Mesendoderm (in vitro differentiated cells): ENCODE measurements at places on chromosomes 13 and 19.

- H3K4me3 ChIP-seq: no peak overlapping the region
- H3K4me1 ChIP-seq: no peaks in the 10 kb centered on the region
- no peak overlapping the region for H3K27ac ChIP-seq
- H3K27me3 ChIP-seq: no peaks in the 10 kb centered on the region
- peak; percentile 74 for DNase-seq
These were observed 12.5 kb upstream of the ACTN4 start for GRCh38 chr19:38634757-38635482.

- no peak overlapping the region for H3K4me3 ChIP-seq
- peaks cover 4% of the 10 kb centered on the region for H3K4me1 ChIP-seq
- H3K27ac ChIP-seq: no peak overlapping the region
- H3K27me3 ChIP-seq: no peaks in the 10 kb centered on the region
- H3K36me3 ChIP-seq: peaks cover 2% of the 10 kb centered on the region
- peak; percentile 90 for DNase-seq
These were observed 3.9 kb downstream of the TMEM147 start for GRCh38 chr19:35549174-35549788.

DNA sequence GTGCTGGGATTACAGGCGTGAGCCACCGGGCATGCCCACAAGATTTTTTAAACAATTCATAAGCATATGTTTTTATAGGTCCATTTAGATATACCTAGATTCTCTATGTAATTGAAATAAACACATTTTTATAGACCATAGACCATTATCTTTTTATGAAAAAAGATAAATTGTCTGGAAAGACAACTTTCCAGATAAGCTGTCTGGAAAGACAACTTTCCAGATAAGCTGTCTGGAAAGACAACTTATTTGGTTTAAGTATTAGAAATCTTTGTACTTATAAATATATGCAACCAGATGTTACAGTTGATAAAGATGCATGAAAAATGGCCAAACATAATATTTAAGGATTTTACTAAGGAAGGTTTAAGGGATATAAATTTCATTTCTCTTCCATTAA is 538.5 kb downstream of the GPC6 start:
- no peaks in the 10 kb centered on the region for H3K27me3 ChIP-seq
- no peaks in the 10 kb centered on the region for H3K36me3 ChIP-seq
- DNase-seq: peak; percentile 25
- no peaks in the 10 kb centered on the region for H3K4me1 ChIP-seq

DNA sequence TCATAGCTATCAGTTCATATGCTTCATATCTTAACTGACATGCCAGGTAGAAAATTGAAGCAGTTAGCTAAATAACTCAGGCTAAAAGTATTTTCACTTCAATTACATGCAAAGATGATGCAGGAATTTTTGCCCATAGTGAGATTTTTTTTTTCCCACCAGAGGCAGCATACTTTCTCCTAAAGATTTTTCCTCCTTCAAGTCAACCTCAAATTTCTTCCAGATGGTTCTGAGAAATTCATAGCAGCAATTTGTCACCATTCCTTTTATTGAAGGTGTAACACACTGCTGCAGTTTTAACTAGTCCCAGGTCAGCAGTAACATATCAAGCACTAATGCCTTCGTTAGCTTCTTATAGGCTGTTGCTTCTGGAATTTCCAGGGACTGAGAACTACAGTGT is 141.9 kb downstream of the SUCLA2 start:
- H3K4me1 ChIP-seq: peaks cover 2% of the 10 kb centered on the region
- no peak overlapping the region for H3K27ac ChIP-seq
- H3K27me3 ChIP-seq: no peaks in the 10 kb centered on the region
- H3K4me3 ChIP-seq: no peak overlapping the region

DNA sequence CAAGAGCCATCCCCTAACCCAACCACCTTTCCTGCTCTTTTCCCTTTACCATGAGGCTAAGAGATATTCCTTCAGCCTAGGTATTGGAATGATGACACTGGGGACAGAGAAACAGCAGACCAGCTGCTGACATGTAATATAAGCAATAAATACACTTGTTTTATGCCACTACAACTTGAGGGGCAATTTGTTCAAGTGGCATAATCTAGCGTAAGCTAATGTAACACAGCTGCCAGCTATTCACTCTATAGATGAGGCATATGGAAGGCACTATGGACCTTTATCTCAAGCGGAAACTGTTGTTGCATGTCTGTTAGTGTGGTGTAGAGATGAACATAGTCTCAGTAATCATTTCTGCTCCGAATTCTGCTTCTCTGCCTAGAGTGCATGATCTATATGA is 111.1 kb downstream of the STARD13 start:
- H3K27me3 ChIP-seq: no peaks in the 10 kb centered on the region
- H3K4me3 ChIP-seq: no peak overlapping the region
- H3K36me3 ChIP-seq: no peaks in the 10 kb centered on the region
- no peak overlapping the region for H3K27ac ChIP-seq

- H3K4me1 ChIP-seq: no peaks in the 10 kb centered on the region
- H3K27ac ChIP-seq: no peak overlapping the region
- no peaks in the 10 kb centered on the region for H3K36me3 ChIP-seq
- H3K4me3 ChIP-seq: no peak overlapping the region
- H3K27me3 ChIP-seq: no peaks in the 10 kb centered on the region
These were observed 40.0 kb upstream of the TDRD3 start for GRCh38 chr13:60356970-60357369.
